ENCODE measurements at places on chromosomes 3 and 15. TPM values are rescaled to one million over a fixed set of nuclear protein-coding genes. Genes with fewer than 3 reads are reported as not detected.

PRKCD gene
- total RNA-seq: 3.3 TPM

EFL1 gene
- total RNA-seq: 27.8 TPM

BUB1B gene
- 24.7 TPM for total RNA-seq

WDR48 gene
- 68.6 TPM for total RNA-seq

SLC51B gene
- not detected for total RNA-seq

ITPKA gene
- total RNA-seq: 1.4 TPM

PLCB2 gene
- 0.28 TPM for total RNA-seq

PIERCE2 gene
- total RNA-seq: 0.36 TPM

MORC1 gene
- not detected for total RNA-seq

HIGD1A gene
- total RNA-seq: 201 TPM

PKM gene
- total RNA-seq: 3,859 TPM

Data from IMR-90 (cell line).